ENCODE measurements at places on chromosomes 6 and 20.

DNA sequence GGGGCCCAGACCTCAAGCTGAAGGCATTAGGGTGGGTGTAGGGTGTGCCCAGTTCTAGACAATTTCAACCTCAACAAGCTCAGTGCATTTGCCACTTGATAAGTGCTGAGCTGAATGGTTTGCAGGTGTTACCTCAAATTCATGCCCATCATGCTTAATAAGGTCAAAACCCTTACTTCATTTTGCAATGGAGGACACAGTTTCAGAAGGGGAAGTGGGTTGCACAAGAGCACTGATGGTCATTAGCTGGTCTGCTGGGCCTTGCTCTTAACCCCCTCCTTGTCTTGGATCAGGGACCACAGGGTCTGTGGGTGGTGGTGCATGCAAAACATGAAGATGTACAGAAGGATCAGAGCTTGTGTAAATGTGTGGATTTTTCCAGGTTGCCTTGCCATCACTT, 71.0 kb upstream of the SIRPA start:
- no peak for DNase-seq

GRCh38 chr6:35412102-35412501, 40.0 kb upstream of the FANCE start:
- no peak for DNase-seq

DNA sequence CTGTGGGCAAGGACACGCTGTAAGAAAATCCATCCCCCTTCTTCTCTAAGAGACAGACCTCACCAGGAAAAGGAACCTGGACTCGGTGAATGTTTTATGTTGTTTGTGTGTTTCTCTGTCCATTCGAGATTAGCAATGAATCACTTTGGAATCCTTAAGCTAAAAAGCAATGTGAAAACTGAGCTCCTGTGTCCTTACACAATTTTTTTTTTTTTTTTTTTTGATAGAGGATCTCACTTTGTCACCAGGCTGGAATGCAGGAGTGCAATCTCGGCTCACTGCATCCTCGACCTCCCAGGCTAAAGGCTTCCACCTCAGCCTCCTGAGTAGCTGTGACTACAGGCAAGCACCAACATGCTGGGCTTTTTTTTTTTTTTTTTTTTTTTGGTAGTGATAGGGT, 32.1 kb downstream of the BFSP1 start:
- no peak for DNase-seq

- no peak for DNase-seq
Observed at GRCh38 chr6:145148776-145149175, 586.5 kb downstream of the EPM2A start.
